Stimulated activated CD4-positive, alpha-beta T cell treated with anti-CD3 and anti-CD28 coated beads, Interleukin-1b, Interleukin-23, amount 100 ng/mL, for 1 hour (primary cell): ENCODE measurements at places on chromosomes 13 and 19.

DNA sequence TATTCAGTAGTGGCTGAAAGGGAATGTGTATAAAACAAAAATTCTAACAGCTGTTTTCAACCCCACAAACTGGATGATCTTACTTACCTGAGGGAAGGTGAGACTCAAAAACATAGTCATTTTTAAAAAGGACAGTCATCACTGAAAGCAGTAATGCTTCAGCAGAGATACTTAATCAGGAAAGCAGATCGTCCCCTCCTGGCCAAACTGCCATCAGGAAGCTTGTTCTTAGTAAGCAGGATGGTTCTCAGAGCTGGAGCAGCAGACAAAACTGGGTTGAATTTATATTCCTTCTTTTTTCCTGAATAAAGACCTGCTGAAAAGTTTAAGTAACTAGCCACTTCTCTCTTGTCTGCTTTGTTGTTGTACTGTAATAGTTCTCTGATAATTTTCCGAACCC, 1156.5 kb downstream of the OLFM4 start:
- no peak for DNase-seq

DNA sequence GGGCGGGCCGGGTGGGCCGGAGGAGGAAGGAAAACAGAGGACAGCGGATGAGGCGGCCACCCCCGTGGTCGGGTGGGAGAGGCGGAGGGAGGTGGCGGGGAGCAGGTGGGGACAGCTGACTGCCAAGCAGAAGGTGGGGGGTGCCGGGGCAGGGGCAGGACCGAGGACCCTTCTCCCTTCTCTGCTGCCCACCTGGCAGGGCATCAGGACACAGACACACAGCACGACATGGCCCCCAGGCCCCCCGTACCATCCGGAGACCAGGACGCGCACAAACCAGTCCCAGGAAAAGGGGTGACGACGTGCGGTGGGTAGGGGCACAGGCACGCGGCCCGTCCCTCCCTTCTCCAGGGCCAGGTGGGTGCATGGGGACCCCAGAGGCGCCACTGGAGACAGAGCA, 11.0 kb upstream of the CACTIN start:
- DNase-seq, result no peak

GRCh38 chr19:51978882-51979281, 7.8 kb downstream of the ZNF350 start:
- no peak for DNase-seq

DNA sequence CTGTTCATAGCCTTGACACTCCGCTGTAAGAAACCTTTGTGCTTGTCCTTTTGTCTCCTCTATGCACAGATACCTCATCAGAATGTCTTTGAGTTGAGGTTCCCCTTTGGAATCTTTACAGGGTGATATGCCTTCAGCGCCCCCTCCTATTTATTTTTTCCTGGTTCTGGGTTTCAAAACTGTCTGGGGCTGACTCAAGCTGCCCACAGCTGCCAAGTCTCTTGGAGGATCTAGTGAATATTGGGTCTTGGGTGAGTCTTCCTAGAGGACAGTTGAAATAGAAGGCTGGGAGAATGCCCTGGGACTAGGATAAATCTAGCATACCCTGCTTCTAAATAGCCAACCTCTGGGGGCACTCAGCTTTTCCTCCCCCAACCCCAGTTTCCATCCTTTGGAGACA, 930 bp downstream of the ZNF136 start:
- DNase-seq, result no peak

DNA sequence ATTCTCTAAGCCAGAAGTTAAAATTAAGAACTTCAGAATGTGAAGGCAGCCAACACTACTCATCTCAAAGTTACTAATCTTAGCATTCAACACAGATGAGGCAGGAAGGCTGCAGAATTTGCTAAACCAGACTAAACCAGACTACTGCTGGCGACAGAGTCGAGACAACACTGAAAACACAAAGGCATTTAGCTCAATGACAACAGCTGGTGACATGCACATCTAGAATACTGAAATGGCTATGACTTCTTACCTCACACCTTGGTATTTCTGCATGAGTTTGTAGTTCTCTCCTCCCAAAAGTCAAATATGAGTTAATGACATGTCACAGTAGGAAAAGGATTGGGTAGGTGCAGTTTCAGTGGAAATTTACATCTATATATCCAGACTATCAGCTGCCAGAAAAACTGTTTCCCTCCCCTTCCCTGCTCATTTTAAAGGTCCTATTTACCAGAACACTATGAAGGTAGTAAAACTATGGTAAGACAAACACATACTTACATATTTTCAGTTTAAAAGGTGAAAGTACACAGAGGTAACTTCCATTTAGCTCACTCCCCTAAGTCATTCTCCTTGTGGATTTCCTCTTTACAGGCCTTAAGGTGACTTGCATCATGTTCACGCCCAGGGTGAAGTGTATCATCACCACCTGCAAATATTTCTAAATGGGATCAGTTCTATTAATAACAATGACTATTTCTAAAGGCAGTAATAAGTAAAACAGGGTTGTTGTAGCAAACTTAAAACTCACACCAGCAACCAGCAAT, 21.4 kb downstream of the FOXO1 start:
- DNase-seq, result no peak

DNA sequence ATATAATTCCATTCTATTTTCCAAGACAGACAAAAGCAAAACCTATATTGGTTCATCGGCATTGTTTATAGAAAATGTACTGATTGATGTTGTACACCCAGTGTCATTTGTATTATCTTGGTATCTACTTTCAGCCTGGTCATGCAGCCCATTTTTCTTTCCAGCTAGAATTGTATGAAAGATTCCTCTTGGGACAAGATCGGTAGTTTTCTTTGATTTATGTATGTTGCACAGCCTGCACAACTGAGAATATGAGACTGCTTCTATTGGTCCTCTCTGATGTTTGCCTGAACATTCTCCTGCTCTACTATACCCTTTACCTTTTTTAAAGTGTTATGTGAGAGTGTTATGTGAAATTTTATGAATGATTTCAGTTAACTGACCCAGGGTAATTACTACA, 487.7 kb upstream of the PRR20A start:
- no peak for DNase-seq

GRCh38 chr13:45046445-45046844, 57.1 kb downstream of the GPALPP1 start:
- no peak for DNase-seq

- DNase-seq, result no peak
These were observed 5.8 kb downstream of the GMIP start for GRCh38 chr19:19637523-19638251.

DNA sequence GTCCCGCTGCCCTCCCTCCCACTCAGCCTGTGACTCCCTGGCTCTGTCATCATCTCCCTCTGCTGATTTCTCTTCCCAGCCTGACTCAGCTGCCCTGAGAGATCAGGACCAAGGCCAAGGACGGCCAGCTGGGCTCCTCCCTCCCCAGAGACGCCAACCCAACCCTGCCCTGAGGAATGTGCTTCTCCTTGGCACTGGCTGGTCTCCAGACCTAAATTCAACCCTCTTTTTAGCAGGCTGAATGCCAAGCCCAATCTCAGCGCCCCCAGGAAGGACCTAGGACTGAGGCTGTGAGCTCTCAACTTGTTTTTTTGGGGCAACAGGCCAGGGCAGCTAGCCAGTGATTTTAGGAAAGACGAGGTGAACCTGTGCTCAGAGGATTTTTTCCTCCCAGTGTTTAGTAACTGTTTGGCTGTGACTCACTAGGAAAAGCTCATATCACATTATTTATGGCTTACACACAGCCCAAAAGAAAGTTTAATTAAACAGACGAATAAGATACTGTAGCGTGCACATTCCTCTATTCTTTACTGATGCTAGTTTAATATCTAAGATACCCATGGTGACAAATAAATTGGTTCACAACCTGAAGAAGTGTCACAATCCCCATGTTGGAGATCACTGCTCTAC, 7.4 kb upstream of the IGFL1 start:
- DNase-seq, result no peak

- DNase-seq, result no peak
These were observed 19.7 kb upstream of the ERCC5 start for GRCh38 chr13:102825921-102826706.

DNA sequence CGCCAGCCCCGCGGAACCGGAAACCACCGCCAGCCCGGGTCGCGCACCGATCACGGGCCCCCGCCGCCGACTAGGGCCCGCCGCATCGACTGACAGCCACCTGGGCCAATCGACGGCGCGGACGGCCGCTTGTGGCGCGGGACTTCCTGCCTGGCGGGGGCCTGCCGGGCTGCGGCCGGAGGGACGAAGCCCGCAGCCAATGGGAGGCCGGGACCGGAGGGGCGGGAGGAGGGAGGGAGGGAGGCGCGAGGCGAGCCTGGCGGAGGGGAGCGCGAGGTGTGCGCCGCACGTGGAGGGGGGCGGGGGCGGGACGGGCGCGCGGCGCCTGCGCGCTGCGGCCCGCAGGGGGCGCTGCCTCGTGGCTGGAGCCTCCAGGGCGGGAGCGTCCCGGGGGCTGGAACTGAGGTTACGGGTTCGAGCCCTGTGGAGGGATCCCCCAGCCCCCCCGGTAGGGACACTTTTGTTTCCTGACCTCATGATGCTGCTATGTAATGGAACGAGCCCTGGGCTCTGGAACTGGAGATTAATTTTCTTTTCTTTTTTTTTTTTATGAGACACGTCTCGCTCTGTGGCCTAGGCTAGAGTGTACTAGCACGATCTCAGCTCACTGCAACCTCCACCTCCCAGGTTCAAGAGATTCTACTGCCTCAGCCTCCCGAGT, at the start of gene MLLT1:
MLLT1 (minus strand) TSS at position 45 of the 661 bp plus-strand sequence. CDS start 191 bp downstream, outside the sequence.
- DNase-seq, result peak; percentile 93

DNA sequence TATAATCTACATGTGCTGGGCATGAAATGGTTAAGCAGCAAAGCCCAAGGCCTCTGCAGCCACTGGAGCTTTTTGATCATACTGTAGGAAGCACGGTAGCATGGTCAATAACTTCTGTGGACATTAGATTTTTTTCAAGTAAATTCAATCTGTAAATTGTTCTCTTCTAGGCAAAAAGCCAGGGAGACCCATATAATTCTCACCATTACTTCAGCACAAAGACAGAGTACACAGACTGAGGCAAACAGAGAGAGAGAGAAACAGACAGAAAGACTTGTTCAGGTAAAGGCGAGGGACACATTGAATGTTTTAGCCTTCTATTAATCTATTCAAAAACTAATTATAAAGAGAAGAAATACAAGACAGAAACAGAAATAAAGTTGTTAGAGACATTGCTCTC, 349.4 kb downstream of the RFC3 start:
- no peak for DNase-seq

DNA sequence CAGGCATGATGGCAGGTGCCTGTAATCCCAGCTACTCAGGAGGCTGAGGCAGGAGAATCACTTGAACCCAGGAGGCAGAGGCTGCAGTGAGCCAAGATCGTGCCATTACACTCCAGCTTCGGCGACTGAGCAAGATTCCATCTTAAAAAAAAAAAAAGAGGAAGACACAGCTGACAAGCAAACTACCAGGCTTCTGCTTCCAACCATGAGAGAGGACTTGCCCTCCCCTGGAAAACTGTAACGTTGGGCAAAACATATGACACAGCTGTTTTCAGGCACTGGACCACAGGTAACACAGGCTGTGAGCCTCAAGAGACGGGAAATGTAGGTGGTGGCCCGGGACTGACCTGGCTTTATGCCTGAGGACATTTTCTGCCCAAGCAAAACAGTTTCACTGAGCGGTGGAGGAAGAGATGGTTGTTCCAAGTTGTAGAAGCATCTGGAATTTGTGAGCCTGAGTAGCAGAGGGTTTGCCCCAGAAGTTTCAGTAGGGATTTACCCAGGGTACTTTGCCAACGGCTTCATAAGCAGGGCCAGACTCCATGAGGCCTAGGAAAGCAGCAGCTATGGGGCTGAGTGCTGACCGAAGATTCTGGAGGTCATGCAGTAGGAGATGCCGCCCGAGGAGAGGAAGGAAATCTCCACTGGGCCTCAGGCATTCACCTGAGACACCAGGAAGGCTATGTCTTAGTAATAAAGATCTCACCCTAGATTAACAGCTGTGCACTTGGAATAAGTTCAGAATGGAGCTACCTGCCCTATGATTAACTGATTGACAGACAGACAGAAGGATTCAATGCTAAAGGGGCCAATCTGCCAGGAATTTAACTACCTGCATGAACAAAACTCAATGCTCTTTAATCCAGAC, 88.0 kb downstream of the ABCC4 start:
- no peak for DNase-seq

DNA sequence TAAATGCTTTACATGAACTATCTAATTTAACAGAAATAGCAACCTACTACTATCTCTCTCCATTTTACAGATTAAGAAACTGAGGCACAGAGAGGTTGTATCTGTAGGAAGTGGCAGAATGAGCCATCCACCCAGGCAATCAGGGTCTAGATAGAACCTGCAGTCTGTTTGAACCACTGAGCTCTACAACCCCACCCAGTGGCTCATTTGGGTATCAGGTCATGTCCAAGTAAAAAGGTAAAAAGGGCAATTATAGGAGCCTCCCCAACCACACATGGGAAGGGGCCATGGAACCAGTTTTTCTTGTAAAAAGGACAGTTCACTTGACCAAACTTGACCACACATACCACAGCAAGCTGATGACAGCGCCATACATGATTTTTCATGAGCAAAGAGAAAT, 92.9 kb upstream of the SGCG start:
- DNase-seq, result no peak

DNA sequence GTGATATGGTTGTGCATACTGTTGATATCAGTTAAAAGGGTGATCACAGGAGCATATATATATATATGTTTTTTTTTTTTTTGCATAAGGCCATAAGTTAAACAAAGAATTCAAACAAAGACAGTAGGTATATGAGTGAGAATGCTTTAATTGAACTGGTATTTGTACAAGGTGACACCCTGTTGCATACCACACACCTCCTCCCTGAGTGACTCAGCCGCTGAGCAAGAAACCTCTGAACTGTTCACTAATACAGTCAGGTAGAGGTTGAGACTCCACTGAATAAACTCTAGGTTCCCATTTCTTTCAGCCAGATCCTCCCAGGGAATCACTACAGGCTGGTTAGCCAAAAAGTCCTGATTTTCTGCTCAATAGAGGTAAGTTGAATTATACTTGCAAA, at the start of gene SCEL:
SCEL (plus strand) TSS at position 259 of the 400 bp plus-strand sequence. CDS start 20,170 bp downstream, outside the sequence.
- no peak for DNase-seq

- DNase-seq, result no peak
These were observed 148.0 kb downstream of the FOXO1 start for GRCh38 chr13:40518481-40518882.

DNA sequence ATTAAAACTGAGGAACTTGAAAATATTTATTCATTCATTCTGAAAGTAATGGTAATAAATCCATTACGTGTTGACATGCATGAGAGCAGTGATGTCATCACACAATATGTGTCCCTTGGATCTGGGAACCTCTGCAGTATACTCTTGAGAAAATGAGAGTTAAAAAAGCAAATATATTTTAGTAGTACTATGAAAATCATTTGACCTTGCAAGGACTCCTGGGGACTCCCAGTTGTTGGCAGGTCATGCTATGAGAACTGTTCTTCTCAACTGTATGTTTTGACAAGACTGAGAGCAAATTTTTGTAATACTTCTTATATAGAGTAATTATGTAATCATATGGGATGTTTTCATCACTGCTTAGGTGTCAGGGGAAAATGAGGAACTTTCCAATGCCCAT, 249.4 kb downstream of the PCCA start:
- DNase-seq, result no peak

GRCh38 chr19:18253716-18254115, 20.5 kb downstream of the IQCN start:
- DNase-seq, result no peak

GRCh38 chr19:28126135-28126898, 1086.6 kb downstream of the UQCRFS1 start:
- DNase-seq, result no peak

GRCh38 chr19:57947088-57947418, 453 bp downstream of the ZNF256 start:
- DNase-seq, result no peak

- DNase-seq, result no peak
These were observed 2.4 kb downstream of the PTPRH start for GRCh38 chr19:55206664-55207500.
